ENCODE measurements at places on chromosomes 2 and 18.

DNA sequence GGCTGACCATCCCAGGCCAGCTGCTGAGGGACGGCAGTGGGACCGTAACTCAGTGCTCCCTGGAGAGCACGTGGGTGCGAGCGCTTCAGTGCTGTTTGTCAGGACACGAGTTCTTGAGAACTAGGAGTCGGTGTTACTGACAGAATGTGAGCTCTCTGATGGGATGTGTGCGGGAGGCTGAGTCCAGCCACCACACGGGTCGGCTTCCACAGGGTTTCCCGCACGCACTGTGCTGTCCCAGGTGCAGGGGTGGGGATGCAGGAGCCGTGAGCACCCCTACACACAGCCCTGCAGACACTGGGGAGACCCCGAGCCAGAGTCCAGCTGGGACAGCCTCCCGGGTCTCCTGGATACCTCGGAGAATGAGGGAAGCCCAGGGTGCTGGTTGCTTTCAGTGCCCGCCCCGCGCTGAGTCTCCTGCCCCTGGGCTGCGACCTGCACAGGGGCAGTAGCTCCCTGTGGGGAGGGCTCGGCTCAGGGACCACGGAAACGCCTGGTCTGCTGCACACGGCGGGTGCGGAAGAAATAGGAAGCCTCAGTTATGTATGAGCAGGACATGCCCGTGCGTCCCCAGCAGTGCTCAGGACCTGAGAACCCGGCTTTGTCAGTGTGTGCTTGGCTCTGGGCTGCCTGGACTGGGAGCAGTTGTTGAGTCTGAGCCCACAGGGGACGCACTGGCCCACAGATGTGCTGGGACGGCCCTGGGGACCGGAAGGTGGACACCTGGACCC lies 71.2 kb downstream of the KCNG2 start:
- no peak for DNase-seq

DNA sequence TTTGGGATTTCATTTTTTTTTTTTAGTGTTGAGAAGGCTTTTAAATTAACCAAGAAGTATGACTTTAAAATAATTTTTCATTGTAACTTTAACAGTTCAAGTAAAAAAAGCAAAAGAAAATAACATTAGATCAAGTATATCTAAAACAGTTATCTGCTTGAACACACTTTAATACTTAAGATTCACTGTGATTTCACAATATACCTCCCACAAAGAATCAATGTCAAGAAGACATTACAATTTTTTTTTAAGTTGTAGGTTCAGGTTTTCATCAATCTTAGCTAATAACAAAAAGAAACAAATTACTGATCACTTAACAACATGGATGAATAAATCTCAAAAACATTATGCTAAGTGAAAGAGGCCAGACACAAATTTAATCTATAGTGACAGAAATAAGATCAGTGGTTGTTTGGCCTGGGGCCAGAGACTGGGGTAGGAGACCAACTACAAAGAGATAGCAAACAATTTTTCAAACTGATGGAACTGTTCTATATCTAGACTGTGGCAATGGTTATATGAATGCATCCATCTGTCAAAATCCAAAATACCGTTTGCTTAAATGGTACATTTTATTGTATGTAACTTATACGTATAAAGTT lies 74.8 kb upstream of the FRZB start:
- DNase-seq, result no peak

GRCh38 chr2:43004879-43005244 lies 212.5 kb upstream of the HAAO start:
- DNase-seq, result no peak

- DNase-seq, result no peak
Observed at GRCh38 chr18:31695989-31696388, 11.6 kb upstream of the B4GALT6 start.

- DNase-seq, result no peak
Observed at GRCh38 chr2:232353660-232354059, 24.9 kb upstream of the ALPP start.

- DNase-seq, result no peak
Observed at GRCh38 chr18:42028247-42028832, 73.3 kb downstream of the PIK3C3 start.
